Adrenal gland (tissue), 19 donors: ENCODE measurements at places on chromosomes 13 and 19. TPM values are rescaled to one million over a fixed set of nuclear protein-coding genes. Genes with fewer than 3 reads are reported as not detected.

- DNase-seq = peak; percentile 40
These were observed 25.1 kb downstream of the STARD13 start for GRCh38 chr13:33260168-33261098.

DNA sequence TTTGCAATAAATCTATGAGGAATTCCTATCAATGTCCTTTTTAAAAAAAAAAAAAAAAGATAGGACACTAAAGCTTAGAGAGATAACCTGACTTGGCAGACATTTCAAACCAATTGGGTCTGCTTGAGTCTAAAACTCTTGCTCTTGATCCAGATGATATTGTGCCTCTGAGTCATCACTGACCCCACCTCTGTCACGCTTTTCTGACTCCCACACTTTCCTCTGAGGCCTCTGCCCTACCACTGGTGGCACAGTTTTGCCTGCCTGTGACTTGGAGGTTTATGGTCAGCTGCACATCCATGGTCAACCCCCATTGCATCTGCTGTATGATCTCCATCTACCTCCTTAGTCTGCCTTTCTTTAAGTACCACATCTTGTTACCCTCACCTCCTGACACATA lies 328.7 kb downstream of the SPRY2 start:
- peak; percentile 33 for DNase-seq

DNA sequence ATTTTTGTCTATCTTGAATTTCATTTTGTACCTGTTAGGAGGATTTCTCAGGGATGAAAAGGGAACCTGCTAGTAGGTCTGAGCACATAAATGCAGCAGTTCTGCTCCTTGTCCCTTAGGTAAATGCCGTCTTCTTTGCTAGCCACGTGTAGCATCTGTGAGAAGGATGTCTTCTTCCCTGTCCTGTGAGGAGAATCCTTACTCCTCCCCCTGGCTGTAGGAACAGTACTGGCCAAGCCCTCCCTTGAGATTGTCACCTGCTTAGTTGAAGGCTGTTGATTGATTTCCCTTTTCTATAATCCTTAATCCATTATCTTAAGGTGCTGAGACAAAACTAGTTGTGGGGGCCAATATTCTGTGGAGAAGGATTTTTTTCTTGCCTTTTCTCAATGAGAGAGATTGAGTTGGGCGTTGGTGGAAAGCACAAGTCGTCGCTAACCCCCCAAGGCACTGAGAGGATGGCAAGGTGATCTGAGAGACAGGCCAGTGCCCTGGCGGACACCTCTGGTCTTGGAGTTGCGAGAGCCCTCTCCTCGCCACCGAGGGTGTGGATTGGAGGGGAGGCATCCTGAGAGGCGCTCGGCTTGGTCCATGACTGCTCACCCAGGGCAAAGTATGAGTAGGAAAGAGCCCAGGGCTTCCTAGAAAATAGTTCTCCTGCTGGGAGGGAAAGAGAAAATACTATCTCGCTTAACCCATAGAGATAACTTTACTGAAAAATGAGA lies 216.7 kb downstream of the ATP8A2 start:
- DNase-seq = no peak

DNA sequence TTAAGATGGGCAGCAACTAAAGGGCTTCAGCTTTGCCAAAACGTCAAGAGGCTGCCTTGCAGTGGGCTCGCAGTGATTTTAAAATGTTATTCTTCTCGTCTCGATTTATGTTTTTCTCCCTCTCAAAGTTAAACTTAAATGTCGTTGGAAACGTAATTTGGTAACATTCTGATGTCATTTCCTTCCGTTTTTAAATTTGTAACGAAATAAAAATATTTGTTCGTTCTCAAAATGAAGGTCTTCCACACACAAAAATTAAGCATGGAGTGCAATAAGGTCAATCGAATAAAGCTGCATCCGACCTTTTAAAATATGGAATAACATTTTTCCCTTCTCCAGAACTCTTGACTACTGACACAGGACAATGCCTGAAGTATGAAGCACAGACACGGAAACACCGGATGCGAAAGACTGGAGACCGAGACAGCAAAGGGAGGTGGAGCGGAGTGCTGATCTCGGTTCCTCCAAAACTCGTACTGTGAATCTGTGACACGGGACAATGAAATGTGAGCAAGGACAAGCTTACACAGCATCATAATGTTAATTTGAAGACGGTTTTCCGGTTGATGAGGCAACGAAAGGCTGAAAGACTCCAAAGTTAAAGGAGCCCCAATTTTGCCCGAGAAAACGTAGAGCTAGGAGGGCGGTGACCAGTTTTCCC lies 850 bp downstream of the MTMR6 start:
- peak; percentile 61 for DNase-seq

GRCh38 chr19:17616961-17617806 lies 61.7 kb downstream of the COLGALT1 start:
- no peak for DNase-seq

GRCh38 chr13:27159806-27160563 lies 11.6 kb downstream of the USP12 start:
- no peak for DNase-seq

CEACAM3 gene
- total RNA-seq = not detected

GDF15 gene
- 21.1 TPM for total RNA-seq

GRCh38 chr13:80548915-80549314 lies 208.0 kb upstream of the SPRY2 start:
- DNase-seq = no peak

GRCh38 chr19:12936582-12936981 lies 1.8 kb upstream of the CALR start:
- no peak for DNase-seq
